ENCODE measurements at places on chromosomes 4 and X.

- DNase-seq, result no peak
Measured at GRCh38 chr4:2141762-2142451, 82.8 kb downstream of the NAT8L start.

DNA sequence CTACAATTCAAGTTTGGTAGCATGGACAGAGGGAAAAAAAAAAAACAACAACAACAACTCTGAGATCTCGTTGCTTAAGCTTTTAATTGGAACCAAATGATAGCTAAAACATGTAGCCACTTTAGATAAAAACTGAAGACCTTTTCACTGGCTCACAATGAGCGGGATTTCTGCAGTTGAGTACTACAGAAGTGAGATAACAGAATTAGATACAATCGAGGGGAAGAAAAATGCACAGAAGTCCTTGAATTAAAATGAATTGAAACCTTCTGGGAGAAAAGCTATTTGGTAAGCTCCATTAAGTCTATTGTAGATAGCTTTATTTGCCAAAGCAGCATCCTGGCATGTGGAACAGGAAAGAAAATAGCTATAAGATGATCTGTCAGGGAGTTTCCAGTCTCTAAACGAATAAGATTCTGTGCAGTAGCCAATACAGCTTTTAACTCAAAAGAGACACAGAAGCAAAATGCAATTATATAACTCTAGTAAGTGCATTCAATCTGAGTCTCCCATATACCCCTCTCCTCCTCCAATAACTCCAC is 248.5 kb downstream of the ENOX2 start:
- no peak for DNase-seq

- no peak for DNase-seq
Measured at GRCh38 chrX:19805046-19805690, 82.2 kb downstream of the SH3KBP1 start.

DNA sequence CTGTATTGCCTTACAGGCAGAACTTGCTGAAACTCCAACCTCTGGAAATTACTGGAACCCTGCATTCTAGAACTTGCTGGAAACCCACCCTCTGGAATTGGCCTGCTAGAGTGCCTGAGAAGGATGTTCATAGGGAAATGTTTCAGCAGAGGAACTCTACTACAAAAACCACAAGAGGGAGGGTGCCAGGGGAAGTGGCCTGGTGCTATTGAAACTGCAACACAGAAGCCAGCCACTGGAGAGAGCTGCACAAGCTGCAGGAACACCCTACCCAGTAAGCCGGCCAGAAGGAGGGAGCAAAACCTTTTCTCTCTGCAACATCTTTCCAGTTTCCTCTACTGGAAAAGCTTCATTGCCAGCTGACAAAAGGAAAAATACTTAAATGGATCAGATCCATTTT is 2.5 kb upstream of the BRWD3 start:
- peak; percentile 4 for DNase-seq
